Activated CD4-positive, CD25-positive, alpha-beta regulatory T cell treated with anti-CD3 and anti-CD28 coated beads, Interleukin-2, amount 50 U/mL, for 72 hours (primary cell): ENCODE measurements at places on chromosomes 16 and 17.

DNA sequence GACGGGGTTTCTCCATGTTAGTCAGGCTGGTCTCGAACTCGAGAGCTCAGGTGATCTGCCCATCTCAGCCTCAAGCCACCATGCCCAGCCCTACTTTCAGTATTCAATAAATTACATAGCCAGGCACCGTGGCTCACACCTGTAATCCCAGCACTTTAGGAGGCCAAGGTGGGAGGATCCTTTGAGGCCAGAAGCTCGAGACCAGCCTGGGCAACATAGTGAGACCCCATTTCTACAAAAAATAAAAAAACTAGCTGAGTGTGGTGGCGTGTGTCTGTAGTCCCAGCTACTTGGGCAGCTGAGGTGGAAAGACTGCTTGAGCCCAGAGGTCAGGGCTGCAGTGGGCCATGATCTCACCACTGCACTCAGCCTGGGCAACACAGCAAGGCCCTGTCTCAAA is 8.2 kb downstream of the MIEN1 start:
- DNase-seq, result no peak

DNA sequence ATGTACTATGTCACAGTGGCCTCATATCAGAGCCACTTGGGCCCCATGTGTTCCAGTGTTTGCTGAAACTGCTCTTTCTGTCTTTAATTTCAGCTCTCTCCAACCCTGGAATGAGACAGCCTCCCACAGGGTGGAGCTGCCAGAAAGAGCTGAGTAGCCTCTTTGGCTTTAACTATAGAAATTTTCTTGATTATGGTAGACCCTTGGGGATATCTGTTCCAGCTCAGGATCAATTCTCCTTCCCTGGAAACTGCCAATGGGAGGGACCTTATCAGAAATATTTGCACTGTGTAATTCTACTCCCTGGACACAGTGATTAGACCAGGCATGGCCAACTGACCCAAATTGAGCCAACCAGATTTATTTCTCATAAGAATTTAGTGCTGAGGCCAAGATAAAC is 39.0 kb upstream of the KDM8 start:
- DNase-seq, result no peak

DNA sequence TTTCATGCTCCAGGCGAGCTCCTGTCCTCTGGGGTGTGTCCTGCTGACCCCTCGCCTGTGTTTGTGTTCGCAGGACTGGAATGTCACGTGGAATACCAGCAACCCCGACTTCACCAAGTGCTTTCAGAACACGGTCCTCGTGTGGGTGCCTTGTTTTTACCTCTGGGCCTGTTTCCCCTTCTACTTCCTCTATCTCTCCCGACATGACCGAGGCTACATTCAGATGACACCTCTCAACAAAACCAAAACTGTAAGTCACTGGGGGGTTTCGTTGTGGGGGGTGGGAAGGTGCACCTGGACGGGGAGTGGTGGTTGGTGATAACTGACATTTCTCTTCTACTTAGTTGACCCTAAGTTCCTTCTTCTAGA is 58.3 kb downstream of the ABCC1 start:
- DNase-seq, result no peak

- DNase-seq, result no peak
Measured at GRCh38 chr16:86895606-86896005, 317.3 kb downstream of the FOXL1 start.
